Fibroblast of skin of scalp (primary cell): ENCODE measurements at places on chromosomes 4 and X.
A peak's percentile ranks its signal among the peaks of the same experiment; 100 is the strongest.

DNA sequence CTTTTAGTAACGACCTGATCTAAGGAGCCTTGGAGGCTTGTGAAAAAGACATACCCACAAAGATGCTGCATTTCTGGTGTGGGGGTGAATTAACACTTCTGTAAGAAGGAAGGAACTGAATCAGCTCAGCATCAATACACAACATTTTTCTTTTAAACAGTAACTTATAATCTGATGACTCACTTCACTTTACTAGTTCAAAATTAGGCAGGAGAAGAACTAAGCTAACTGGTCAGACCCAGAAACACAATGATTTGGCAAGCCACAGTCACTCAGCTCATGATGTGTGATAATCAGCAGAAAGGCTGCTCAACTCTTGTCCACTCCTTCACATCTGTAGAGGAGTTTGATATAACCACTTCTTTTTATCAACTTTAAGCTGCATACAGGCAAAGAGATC is 4.6 kb downstream of the MMAA start:
- DNase-seq = peak; percentile 43

- DNase-seq = no peak
These were observed 103.5 kb downstream of the FHDC1 start for GRCh38 chr4:153039542-153040185.

- DNase-seq = no peak
These were observed 5.5 kb upstream of the RAB40A start for GRCh38 chrX:103524747-103525146.

DNA sequence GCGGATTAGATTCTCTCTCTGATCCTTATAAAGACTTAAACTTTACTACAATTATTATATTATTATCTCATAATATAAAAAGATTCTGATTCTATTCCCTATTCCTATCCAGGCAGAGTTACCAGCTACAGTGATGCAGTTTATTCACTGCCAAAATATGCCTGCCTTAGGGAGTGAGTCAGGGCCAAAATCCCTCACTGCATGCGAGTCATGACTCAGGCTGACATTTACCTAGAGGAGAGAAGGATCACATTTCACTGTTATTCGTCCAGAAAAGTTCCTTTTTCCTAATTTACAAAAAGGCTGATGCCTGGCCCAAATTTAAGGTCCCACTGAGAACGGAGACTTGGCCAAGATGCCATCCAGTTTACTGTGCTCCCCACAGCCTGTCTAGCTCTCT is 168.5 kb upstream of the LDB2 start:
- peak; percentile 93 for DNase-seq

DNA sequence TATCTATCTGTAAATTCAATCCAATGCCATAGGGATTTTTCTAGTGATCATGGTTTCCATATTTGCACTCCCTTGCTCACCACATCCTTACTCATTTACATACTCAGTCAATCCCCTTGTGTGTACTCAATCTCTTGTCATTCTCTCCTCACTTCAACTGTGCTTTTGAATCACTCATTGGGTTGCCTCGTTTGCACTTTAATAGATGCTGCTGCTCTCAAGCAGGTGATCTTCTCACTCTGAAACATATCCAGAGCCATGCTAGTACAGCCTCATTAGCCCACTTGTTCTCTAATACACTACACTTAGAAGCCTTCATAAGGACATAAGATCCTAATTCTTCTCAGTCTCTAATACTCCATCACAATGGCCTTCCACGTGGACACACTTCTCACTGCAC is 507.9 kb downstream of the TECRL start:
- DNase-seq = no peak

- no peak for DNase-seq
These were observed 316.7 kb downstream of the DMD start for GRCh38 chrX:32894679-32895078.

GRCh38 chr4:54099287-54099747 is 646 bp upstream of the GSX2 start:
- no peak for DNase-seq

DNA sequence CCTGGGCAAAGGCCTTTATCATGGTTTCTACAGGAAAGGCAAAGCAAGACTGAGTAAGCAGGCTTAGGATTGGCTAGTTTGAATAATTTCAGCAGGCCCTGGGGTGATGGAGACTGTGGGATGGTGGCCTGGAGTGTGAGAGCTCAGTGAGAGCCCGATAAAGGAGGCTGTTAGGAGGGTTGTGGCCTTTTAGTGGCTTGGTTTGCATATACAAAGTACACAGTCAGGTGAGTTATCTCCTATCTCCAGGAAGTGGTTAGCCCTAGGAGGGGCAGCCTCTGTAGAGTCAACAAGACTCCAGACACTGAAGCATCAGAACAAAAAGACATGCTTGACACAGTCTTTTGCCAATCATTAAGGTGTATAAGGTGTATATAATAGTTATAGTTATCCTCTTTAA is 157.2 kb downstream of the CFAP299 start:
- DNase-seq = no peak

- DNase-seq = no peak
These were observed 247.7 kb upstream of the ARSJ start for GRCh38 chr4:114226968-114227760.

GRCh38 chrX:1244164-1245076 is 24.2 kb upstream of the CSF2RA start:
- peak; percentile 14 for DNase-seq
